ENCODE measurements at places on chromosomes 6 and 20.

- DNase-seq, result no peak
These were observed 363.8 kb downstream of the PRKN start for GRCh38 chr6:162363757-162364156.

- peak; percentile 83 for DNase-seq
These were observed 27.5 kb downstream of the LAMA5 start for GRCh38 chr20:62339647-62340062.

DNA sequence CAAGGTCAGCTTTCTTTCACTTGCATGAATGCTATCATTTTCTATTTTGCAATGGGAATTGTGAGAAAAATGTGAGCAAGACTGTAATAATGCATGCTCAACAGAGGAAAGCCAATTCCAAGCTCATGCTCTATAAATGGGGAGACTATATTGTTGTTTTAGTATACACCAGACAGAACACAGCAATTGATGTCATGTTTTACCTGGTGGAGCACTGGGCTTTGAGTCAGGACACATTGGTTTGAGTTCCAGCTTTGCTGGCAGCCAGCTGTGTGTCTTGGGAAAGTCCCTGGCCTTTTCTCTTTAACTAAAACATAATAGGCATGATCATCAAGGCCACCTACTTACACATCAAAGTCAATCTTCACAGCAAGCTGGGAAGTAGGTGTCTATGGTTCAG is 83.3 kb downstream of the FOXA2 start:
- DNase-seq, result no peak

DNA sequence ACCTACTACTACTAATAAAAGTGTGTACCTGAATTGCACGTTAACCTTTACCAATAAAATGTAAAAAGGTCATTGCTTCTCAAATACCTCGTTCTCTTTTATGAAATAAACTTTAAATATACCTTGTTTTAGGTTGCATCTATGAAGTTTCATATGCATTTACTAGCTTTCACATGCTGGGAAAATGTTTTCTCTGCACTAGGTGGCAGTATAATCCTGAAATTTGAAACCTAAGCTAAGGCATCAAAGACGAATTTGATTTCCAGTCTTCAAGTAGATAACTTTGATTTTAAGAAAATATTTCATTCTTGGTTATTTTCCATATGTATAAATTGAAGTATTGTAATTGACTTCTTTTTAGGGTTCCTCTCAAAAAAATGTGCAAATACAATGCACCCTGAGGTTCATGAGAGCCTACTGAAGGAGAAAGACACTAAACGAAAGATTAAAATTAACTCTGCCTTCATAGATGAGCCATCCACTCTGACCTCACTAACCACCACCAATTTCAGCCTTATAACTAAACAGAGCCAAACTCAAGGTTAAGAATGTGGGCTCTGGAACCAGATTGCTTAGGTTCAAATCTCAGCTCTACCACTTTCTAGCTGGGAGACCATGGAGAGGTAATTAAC is 7.3 kb upstream of the COL9A1 start:
- DNase-seq, result peak; percentile 17

DNA sequence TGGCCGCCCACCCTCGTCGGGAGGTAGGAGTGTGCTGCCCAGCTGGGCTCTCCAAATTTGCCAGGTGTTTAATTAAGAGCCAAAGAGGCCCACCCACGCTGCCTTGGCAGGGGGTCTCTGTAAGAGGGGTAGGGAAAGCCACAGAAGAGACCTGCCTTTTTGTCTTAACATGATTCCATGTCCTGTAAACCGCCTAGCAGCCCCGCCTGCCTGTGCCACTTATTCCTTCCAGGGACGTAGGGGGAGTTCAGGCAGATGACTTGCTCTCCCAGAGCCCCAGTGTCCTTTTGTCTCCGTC is 2.1 kb downstream of the FAM210B start:
- DNase-seq, result no peak

DNA sequence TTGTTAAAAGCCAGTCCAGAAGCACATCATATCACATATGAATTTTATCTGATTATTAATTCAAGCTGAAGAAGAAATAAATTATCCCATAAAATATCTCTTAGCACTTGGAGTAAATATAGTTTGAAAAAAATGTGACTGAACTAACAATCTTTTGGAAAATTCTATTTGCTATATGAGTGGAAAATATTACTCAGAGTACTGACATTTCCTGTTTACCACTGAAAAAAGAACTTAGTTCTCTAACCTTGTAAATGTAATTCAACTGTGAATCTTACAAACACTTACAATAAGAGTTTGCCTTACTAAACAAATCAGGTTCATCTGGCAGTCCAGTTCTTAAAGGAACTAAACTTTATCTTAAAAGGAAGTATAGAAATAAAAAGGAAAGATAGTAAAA is 44.2 kb downstream of the MOXD1 start:
- DNase-seq, result no peak

- no peak for DNase-seq
These were observed 309.9 kb upstream of the CDYL start for GRCh38 chr6:4466261-4466660.

GRCh38 chr6:40349123-40349900 is 237.9 kb downstream of the LRFN2 start:
- DNase-seq, result no peak

DNA sequence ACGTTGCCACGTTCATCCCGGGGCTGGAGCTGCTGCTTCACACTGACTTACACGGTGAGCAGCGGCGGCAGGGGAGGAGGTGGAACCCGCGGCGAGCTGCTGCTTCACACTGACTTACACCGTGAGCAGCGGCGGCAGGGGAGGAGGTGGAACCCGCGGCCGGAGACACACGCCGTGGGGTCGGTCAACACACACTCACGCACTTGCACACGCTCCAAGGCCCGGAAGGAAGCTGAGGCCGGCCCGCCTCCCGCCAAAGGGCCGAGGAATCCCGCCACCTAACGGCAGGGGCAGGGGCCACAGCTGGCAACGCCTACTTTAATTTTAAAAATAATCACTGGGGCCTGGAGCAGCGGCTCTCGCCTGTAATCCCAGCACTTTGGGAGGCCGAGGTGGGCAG is 94.4 kb upstream of the FOXC1 start:
- no peak for DNase-seq

DNA sequence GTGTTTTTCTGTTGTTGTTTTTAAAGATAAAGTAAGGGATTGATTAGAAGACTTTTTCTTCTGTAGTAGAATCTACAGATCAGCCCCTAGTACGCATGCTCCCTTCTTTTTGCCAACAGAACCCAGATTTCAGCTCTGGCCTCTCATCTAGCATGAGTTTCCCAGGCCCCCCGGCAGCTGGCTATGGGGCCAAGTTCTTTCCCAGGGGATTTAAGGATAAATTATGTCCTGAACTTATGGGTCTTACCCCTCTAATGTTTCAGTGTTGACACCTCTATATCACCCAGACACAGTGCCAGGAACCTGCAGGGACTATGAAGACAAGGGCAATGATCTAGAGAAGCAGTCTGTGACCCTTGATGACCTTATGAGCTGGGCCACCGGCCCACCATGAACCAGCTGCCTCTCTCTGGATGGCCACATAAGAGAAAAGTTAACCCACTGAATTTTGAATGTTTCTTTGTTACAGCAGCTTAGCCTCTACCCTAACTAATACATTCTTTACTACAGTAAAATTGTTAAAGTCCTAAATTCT is 150.5 kb downstream of the UNC5CL start:
- DNase-seq, result no peak

Measured in GM20000 (cell line).